Activated CD8-positive, alpha-beta memory T cell treated with anti-CD3 and anti-CD28 coated beads, Interleukin-2, amount 10 ng/mL, durations not matched to agents 7 days and 5 days (primary cell): ENCODE measurements at places on chromosomes 7 and 10.

DNA sequence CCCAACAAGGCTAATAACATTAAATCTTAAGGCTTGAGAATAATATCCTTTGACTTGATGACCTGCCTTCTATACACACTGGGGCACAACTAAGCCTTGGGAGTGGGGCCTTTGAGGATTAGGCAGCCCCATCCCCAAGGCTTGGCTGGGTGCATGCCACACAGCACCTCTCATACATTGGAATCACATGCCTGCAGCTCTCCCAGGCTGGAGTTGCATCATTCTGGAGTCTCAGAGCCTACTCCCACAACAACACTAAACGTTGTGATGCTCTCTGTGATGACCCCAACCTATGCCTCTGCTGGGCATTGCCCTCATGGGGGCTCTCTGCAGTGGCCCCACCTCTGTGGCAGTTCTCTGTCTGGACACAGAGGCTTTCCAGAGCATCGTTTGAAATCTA is 31.9 kb upstream of the SGCE start:
- DNase-seq = no peak

DNA sequence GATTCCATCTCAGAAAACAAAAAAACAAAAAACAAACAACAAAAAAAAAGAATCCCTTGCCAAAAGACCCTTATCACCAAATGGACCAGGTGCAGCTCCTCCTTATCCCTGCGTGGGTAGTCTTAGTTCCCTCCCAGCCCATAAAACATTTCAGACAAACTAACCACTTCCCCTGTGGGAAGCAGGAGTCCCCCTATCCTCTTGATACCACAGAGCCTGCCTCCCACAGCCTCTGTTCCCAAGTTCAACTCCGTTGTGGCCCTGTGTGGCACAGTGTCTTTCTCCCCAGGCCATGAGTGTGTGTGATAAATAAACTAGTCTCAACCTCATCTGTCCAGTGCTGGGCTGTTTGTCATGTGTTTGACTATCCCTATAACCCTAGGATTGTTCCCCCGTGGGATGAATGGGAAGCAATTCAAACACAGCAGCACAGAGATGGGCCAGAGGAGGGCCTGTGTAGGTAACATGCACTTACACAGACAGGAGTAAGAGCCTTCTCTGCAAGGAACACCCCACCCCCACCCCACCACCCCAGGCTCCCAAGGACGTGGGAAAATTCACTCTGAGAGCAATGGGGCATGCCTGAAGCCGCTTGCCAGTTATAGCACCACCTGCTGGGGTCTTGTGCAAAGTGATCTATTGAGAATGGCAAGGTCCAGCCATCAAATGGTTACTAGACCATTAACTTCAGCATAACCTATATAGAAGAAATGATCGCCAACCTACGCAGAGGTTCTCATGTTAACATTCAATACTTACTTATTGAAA is 147.1 kb upstream of the GHITM start:
- DNase-seq = peak; percentile 43

DNA sequence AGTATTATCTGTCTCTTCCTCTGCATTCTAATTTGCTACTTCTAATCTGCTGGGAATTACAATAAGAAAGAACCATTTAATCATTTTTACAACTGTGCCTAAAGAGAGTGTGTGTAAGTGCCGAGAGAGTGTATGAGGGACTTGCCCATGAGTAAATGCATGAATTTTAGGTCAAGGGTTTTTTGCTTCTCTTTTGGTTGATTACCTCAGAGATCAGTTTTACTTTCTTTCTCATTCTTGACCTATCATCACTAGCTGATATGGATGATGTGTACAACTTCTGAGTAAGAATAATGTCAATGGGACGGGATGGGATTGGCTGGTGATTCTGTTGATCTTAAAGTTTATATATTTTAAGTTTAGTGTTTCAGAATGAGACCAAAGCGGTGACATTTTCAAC is 47.8 kb downstream of the IKZF1 start:
- DNase-seq = no peak

GRCh38 chr7:24531255-24531654 is 42.0 kb upstream of the PALS2 start:
- DNase-seq = no peak

DNA sequence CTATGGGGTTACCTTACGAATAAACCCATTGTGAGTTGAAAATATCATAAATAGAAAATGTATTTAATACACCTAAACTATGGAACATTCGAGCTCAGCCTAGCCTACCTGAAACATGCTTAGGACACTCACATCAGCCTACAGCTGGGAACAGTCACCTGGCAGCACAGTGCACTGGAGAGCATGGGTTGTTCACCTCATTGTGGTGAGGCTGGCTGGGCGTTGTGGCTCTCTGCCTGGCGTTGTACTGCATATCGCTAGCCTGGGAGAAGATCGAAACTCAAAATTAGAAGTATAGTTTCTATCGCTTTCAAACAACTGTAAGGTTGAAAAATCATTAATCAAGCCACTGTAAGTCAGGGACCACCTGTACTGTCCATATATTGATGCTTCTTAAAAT is 17.3 kb upstream of the HBP1 start:
- DNase-seq = no peak

DNA sequence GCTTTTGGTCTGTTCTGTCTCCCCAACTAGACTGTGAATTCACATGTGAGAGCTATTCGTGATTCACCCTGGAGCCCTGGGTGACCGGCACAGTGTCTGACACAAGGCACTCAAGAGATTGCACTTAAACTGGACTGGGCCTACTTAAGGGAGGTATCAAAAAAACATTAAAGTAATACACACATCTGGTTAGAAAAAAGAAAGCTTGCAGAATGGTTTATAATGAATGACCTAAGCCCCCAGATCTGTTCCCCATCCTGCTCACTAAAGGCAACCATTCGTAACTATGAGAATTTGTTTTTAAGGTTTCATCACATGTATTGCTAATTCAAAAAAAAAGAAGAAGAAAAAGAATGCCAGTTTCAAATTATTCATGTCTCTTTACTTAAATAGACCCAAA is 74.5 kb downstream of the DGKI start:
- no peak for DNase-seq

- DNase-seq = no peak
These were observed 17.3 kb downstream of the SFTPA1 start for GRCh38 chr10:79628083-79628482.

GRCh38 chr7:43758029-43758821 is at the start of gene BLVRA:
Gene BLVRA (plus strand): TSS chr7:43758680. CDS start chr7:43771159, 12,479 bp downstream.
- peak; percentile 73 for DNase-seq

GRCh38 chr7:45082831-45083331 is 5.9 kb downstream of the NACAD start:
- DNase-seq = no peak

DNA sequence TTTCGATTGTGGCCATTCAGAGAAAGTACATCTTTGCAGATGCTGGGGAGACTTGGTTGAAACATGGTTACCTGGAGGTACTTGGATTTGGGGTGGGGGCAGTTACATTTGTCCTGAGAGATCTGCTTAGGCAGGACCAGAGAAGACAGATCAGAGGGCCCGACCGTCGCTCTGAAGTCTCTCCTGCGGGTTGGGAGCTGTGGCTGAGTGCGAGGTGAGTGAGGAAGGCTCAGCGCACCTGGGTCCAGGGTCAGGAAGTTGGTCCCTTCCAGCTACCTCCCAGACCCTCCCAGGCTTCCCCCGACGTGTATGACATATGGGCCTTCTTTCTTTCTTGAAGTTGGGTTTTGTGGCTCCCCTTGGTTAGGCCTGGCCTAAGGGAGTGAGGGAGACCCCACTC is 56.3 kb downstream of the LHPP start:
- no peak for DNase-seq

DNA sequence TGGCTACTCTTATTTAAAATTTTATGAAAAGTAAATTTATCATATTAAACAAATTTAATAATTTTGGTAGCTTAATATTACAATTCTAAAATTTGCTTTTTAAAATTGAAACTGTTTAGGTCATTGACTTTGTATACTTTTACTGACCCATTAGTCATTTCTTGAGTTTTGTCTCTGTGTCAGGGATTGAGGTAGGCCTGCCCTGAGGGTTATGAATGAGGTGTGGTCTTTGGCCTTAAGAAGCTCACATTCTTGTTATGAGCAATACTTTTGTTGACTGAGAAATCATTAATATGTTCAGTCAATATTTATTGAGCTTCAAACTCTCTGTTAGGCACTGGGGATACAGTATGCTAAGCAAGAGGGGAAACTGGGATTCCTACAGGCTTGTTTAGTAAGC is 47.0 kb upstream of the RPA3 start:
- DNase-seq = no peak

- DNase-seq = no peak
These were observed 79.6 kb downstream of the HGF start for GRCh38 chr7:81690251-81690650.

GRCh38 chr7:109996927-109997326 is 1094.0 kb upstream of the LRRN3 start:
- no peak for DNase-seq

- no peak for DNase-seq
These were observed 81.8 kb downstream of the MALSU1 start for GRCh38 chr7:23380961-23381360.

- DNase-seq = no peak
These were observed 20.9 kb downstream of the CHST15 start for GRCh38 chr10:124072541-124072940.

DNA sequence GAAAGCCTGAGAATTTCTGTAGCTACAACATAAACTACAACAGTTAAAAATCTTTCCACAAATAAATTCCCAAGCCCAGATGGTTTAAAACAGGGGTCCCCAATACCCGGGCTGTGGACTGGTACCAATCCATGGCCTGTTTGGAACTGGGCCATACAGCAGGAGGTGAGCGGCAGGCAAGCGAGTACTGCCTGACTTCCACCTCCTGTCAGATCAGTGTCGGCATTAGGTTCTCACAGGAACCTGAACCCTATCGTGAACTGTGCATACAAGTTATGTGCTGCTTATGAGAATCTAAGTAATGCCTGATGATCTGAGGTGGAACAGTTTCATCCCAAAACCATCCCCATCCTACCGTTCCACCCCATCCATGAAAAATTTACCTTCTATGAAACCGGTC is 160.7 kb upstream of the FEZF1 start:
- no peak for DNase-seq

DNA sequence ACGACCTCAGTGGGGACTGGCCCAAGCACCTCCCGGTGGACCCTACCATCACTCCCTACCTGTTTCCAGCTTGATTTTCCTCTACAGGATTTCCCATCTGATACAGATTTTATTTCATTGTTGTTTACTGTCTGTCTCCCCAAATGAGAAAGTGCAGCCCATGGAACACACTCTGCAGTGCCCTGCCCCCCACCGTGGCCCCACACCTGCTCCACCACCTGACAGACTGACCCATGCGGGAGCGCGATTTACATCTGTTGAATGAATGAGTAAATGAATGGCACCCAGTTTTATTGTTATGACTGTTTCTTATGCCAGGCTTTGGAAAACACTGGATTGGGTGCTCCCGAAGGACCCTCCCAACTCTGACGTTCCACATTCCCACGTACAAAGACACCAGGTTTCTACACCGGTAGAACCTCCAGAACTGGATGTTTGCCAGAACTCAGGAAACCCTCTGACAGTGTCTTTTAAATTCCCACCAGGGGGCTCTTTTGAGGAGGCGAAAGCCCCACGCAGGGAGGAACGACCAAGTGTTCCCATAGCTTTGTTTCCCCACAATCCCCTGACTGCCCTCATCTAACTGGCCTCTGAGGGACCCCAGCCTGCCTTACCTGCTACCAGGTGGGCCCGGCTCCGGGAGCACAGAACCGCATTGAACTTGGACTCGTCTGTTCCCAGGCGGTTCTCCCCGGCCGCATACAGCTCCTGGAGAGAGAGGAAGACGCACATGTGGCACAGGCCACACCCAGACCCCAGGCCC is 29.0 kb downstream of the PLAC9 start:
- no peak for DNase-seq

DNA sequence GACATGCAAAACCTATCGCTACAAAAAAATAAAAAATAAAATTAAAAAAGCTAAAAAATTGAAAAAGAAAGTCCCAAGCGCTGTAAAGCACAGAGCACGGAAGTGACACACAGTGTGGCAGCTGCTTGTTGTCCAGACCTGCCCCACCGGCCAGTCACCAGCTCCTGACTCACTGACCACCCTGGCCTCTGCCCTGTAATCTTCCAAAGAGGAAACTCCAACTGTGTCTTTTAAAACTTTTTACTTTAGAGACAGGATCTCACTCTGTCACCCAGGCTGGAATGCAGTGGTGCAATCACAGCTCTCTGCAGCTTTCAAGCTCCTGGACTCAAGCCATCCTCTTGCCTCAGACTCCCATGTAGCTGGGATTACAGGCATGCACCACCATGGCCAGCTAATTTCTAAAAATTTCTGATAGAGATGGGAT is 23.6 kb downstream of the GNA12 start:
- no peak for DNase-seq

- no peak for DNase-seq
These were observed 38.2 kb downstream of the NCAPG2 start for GRCh38 chr7:158666401-158666800.

GRCh38 chr10:21368022-21368582 is 157.4 kb downstream of the SKIDA1 start:
- no peak for DNase-seq

DNA sequence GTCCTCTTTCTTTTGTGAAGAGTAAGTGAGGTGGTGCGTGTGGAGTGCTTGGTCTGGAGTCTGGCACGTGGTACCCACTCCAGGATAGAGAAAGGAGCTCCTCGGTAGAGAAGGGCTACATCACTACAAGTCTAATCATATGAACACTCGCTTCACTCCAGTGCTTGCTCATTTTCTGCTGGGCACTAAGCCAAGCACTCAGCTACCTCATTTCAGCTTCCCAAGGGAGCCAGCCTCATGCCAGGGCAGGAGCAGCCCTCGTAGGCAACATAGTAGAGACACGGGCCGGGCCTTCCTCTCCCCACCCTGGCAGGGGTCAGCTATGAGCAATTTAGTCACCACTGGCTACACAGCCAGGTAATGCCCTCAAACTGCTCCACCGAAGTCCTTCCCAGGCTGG is 11.4 kb upstream of the HSPA12A start:
- no peak for DNase-seq

GRCh38 chr10:88182601-88182930 is 319.1 kb downstream of the PTEN start:
- no peak for DNase-seq

- DNase-seq = no peak
These were observed 575.0 kb upstream of the LRRTM3 start for GRCh38 chr10:66350622-66351399.

DNA sequence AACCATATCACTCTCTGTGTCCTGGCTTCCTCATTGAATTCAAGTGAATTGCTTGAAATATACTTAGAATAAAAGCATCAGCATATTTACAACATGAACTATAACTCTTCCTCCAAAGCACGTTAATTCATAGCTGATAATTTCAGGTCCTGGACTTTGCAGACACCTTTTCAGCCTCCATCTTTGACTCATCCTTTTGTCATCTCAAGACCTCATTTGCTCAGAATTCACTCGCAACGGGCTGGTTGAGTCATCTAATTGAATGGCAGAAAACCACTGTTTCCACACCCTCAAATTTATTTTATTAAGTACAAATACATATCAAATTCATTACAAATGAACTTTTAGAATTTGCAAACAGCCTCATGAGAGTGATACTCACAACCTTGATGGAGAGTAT is 545.7 kb downstream of the GATA3 start:
- no peak for DNase-seq

GRCh38 chr10:31075881-31076609 is 44.4 kb upstream of the ZNF438 start:
- DNase-seq = no peak

GRCh38 chr7:150322833-150323681 is at the start of the genes ACTR3C and LRRC61:
Gene ACTR3C (minus strand): TSS chr7:150323545. CDS start chr7:150295296, 28,249 bp downstream.
Gene LRRC61 (plus strand): TSS chr7:150323355. CDS start chr7:150336862, 13,507 bp downstream.
- DNase-seq = peak; percentile 80
